T-helper 2 cell treated with Interferon-gamma antibody and Interleukin-4, amounts not matched to agents 100 ng/mL and 5 ng/mL, for 36 hours (primary cell): ENCODE measurements at places on chromosomes 5 and 9. TPM values are rescaled to one million over a fixed set of nuclear protein-coding genes. Genes with fewer than 3 reads are reported as not detected.

Gene FGF18
- 0.20 TPM in 1 of 2 replicates, not detected in the other for total RNA-seq

Gene SLC25A2
- total RNA-seq: 0.25 and 0.59 TPM in 2 replicates

Gene EGFLAM
- total RNA-seq: not detected in 2 replicates

Gene CTSV
- 0.27 and 0.36 TPM in 2 replicates for total RNA-seq

Gene EPB41L4B
- total RNA-seq: 0.11 TPM in 1 of 2 replicates, not detected in the other

Gene TXNDC8
- total RNA-seq: not detected in 2 replicates

Gene PIP5KL1
- total RNA-seq: 1.7 and 2.7 TPM in 2 replicates

Gene GARIN3
- not detected in 2 replicates for total RNA-seq

Gene DIPK1B
- 1.1 and 1.3 TPM in 2 replicates for total RNA-seq

Gene COL15A1
- 0.20 and 0.23 TPM in 2 replicates for total RNA-seq

Gene GADD45G
- total RNA-seq: 8.8 and 10.9 TPM in 2 replicates

Gene PROB1
- 5.5 and 6.0 TPM in 2 replicates for total RNA-seq

Gene OLFML2A
- total RNA-seq: not detected in 2 replicates

Gene TLX3
- total RNA-seq: not detected in 2 replicates

Gene PCDHB14
- not detected in 2 replicates for total RNA-seq

Gene HAPLN1
- total RNA-seq: not detected in 2 replicates

Gene CNTNAP3B
- total RNA-seq: not detected in 2 replicates

Gene PCDHA10
- not detected in 2 replicates for total RNA-seq

Gene CTNND2
- total RNA-seq: not detected in 2 replicates

Gene ADAMTSL1
- total RNA-seq: not detected in 2 replicates

Gene SV2C
- total RNA-seq: 0.02 TPM in 2 replicates

Gene LCN9
- total RNA-seq: not detected in 2 replicates

Gene MARCOL
- not detected in 2 replicates for total RNA-seq

Gene GRM6
- total RNA-seq: not detected in 2 replicates

Gene ZNF883
- 0.09 and 0.11 TPM in 2 replicates for total RNA-seq

Gene GABBR2
- total RNA-seq: not detected in 2 replicates

Gene PCDHGA5
- total RNA-seq: 0.41 and 0.55 TPM in 2 replicates

Gene GRXCR2
- total RNA-seq: not detected in 2 replicates

Gene ZNF346
- 30.0 and 32.7 TPM in 2 replicates for total RNA-seq

Gene EIF4E1B
- total RNA-seq: not detected in 2 replicates
